ENCODE measurements at places on chromosomes 4 and X. TPM values are rescaled to one million over a fixed set of nuclear protein-coding genes. Genes with fewer than 3 reads are reported as not detected.

- DNase-seq, result no peak
- no peaks in the 10 kb centered on the region for H3K27me3 ChIP-seq
- H3K4me1 ChIP-seq, result no peaks in the 10 kb centered on the region
- H3K27ac ChIP-seq, result no peak overlapping the region
- H3K36me3 ChIP-seq, result no peaks in the 10 kb centered on the region
- H3K4me3 ChIP-seq, result no peak overlapping the region
Observed at GRCh38 chr4:64022560-64022959, 386.7 kb downstream of the TECRL start.

Gene WAS
- 108 TPM for total RNA-seq

- no peaks in the 10 kb centered on the region for H3K4me1 ChIP-seq
- no peaks in the 10 kb centered on the region for H3K27me3 ChIP-seq
- no peaks in the 10 kb centered on the region for H3K36me3 ChIP-seq
- peak; percentile 14 for DNase-seq
Observed at GRCh38 chrX:120769576-120770341, 105.9 kb downstream of the CT47B1 start.

Gene UPF3B
- 12.1 TPM for total RNA-seq

Data from CD4-positive, alpha-beta memory T cell (primary cell).